ELR (cell line): ENCODE measurements at places on chromosomes 12 and 14.

DNA sequence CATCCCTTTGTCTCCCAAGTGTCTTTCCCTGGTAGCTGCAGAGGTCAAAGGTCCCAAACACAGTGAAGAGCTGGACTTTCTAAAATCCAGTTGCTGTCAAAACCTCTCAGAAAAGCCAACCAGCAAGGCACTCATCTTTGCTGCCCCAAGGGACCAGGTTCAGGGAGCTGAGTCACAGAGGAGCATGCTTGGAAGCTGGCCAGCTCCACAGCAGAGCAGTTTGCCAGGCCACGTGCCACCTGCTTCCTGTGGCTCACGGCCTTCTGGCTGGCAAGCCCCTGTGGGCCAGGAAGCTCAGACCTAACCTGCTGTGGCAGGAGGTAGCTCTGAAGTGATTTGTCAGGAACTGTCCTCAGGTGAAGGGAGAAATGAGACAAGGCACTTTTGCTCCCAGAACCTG lies 3.6 kb downstream of the ISCU start:
- DNase-seq: peak; percentile 86

DNA sequence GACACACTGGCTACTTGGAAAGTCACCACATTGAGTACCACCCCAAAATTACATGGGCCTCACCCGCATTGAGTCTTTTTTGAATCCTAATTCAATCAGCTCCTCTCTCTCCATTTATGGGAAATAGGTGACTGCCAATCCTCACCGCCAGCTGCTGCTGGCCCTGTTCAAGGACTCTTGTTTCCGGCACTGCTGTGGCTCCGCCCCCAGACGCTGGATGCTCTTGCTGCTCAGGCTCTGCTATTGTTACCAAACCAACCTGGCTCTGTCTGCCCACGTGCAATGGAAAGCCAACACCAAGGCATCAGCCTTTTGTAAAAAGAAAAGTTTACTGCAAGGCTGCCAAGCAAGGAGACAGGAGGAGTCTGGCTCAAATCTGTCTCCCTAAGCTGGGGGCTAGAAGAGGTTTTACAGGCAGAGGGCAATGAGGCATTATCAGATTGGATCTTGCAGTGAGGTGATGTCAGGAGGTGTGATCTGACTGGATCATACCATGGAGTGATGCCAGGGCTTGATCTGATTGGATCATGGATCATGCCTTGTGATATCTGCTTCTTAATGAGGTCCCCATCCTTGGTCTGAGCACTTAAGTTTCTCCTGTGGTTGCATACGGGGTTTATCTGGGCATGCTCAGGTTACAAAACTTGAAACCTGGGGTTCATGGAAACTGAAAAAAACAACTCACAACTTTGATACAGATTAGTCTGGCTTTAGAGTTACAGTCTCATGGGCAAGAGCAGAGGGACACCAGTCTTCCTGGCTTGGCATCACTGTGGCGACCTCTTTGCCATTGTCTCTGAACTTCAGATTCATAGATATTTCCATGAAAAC lies 117.1 kb upstream of the SLC35F4 start:
- no peak for DNase-seq

GRCh38 chr14:57998766-57999165 lies 132.9 kb upstream of the SLC35F4 start:
- no peak for DNase-seq

GRCh38 chr12:31853520-31853919 lies 105.7 kb upstream of the RESF1 start:
- no peak for DNase-seq

DNA sequence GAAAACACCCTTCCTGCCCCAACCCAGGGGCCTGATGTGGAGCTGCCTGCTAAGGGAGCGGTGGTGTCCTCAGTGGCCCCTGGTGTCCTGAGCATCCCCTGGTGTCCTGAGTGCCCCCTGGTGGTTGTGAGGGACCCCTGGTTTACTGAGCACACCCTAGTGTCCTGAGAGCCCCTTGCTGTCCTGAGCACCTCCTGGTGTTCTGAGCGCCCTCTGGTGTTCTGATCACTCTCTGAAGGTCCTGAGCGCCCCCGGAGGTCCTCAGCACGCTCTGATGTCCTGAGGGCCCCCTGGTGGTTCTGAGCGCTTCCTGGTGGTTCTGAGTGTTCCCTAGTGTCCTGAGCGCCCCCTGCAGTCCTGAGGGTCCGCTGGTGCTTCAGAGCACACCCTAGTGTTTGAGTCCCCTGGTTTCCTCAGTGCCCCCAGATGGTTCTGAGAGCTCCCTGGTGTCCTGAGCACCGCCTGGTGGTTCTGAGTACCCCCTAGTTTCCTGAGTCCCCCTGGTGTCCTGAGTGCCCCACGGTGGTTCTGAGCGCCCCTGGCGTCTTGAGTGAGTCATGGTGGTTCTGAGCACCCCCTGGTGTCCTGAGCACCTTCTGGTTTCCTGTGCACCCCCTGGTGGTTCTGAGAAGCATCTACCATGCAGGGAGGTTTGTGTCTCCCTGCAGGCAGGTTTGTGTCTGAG lies 1004.2 kb downstream of the TMEM121 start:
- DNase-seq: no peak

DNA sequence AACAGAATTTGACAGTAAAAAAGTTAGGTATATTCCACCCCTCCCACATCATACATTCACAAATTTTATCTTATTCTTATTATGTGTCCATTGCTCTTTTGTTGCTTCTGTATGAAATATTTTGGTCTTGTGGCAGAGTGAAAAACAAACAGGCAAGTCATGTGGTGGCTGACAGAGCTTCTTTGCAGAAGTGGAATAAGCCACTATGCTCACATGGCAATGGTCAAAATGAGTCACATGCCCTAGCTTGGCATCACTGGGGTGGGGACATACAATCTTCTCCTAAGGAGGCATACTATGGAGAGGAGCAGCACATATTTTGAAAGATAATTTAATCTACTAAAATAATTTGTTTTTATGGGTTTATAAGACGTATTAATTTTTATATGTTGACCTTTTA lies 27.7 kb upstream of the CMA1 start:
- no peak for DNase-seq

GRCh38 chr12:114263056-114263805 lies 142.7 kb downstream of the TBX5 start:
- peak; percentile 33 for DNase-seq

- no peak for DNase-seq
These were observed 694.3 kb upstream of the MGAT4C start for GRCh38 chr12:86950444-86950843.

DNA sequence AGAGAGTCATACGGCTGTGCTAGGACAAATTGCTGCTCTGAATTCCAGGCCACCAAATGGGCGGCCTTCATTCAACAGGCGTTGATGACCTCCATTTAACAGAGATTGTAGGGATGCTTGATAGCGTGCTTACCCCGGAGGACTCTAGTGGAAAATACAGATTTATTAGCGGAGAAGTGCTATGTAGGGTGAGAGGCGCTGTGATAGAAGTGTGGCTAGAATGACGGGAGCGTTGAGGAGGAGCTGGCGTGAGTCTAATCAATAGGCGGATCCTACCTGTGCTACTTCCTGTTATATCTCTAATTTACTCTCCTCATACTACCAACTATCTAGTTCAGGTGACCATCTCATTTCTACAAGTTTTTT lies 668 bp downstream of the MRPS35 start:
- DNase-seq: peak; percentile 40

GRCh38 chr12:99810718-99811593 lies 163.4 kb downstream of the GARIN6 start:
- DNase-seq: peak; percentile 55

GRCh38 chr12:127414636-127415035 lies 852.3 kb upstream of the TMEM132C start:
- no peak for DNase-seq

DNA sequence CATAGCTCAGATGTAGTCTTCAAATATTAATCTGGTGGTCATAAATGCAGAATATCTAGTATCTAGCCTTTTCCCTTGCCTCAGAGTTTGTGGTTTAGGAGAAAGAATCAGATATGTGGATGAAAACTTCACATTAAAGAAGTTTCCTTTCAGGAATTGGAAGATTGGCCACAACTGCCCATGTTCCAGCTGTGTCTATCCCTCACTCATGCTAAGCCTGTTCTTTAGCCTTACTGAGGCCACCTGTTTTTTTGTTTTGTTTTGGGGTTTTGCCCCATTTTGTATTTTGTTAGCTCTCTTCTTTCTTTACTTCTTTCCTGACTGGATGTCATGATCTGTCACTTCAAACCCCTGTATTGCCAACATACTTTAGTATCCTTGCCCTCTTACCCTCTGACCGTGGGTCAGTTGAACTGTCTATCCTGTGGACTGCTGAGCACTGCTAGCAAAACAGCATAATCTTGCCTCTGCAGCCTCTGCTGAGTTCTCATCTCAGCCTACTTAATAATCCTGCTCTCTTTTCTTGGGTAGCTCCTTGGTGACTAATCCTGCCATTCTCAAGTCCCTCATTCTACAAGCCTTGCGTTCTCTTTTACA lies 22.0 kb upstream of the CCT2 start:
- DNase-seq: no peak

GRCh38 chr14:102918438-102918837 lies 4.0 kb upstream of the AMN start:
- no peak for DNase-seq

- DNase-seq: peak; percentile 63
These were observed 232.6 kb upstream of the TBX3 start for GRCh38 chr12:114916541-114916940.
